ENCODE measurements at places on chromosomes 2 and 18.

DNA sequence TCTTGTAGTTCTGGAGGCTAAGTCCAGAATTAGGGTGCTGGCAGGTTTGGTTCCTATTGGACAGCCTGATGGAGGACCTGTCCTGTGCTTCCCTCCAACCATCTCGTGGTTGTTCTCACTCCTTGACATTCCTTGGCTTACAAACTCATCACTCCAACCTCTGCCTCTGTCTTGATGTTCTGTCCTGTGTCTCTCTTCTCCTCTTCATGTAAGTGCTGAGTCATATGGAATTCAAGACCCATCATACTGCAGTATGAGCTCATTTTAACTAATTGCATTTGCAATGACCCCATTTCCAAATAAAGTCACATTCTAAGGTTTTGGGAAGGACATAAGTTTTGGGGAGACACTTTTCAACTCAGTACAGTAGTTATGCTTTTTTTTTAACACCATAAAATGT, 374.7 kb downstream of the TRIB2 start:
- DNase-seq = no peak

- no peak for DNase-seq
Measured at GRCh38 chr18:9547782-9548181, 66.6 kb downstream of the PPP4R1 start.

DNA sequence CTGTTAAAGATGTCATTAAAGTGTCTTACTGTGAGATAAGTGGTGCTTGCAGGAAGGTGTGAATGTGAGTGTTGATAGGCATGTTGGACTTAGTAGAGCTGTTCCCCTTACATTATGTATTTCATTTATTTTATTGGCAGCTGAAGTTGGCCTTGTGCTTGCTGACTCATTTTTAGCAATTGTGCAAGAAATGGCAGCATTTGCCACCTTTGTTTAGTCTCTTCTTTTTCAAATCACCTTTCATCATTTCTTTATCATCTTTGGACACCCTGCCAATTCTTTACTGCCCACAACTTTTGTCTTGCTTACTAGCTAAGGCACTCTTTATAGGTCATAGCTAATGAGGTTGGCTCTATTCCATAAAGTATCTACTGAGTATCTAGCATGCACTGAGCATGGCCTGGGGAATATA, 130.3 kb upstream of the LYPD6 start:
- DNase-seq = no peak

DNA sequence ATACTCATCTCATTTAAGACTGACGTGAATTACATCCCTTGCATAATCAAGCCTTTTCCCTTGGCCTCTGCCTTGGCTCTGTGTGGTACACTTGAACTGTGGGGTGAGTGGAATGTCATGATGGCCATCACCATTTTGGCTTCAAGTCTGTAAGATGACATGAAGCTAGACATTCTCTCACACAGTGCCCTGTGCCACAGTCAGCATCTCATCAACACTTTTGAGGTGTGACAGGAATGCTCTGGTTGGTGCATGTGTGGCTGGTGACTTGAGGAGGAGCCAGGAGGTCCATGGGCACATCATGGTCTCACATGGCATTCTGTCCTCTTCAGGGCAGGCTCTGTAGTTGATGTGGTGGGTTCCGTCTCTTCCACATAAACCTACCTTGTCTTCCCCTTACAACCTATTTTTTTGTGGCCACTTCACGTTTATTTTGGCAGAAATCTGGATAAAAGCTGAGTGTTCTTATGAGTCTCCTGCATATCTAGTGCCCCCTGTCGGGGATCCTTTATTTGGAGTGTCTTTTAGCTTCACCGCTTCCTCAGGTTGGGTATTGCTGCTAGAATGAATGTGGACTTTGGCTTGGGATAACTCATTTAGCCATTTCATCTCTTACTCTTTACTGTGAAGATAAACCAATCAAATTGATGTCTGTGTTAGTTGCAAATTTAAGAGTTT, 28.1 kb downstream of the MAP4K4 start:
- no peak for DNase-seq

DNA sequence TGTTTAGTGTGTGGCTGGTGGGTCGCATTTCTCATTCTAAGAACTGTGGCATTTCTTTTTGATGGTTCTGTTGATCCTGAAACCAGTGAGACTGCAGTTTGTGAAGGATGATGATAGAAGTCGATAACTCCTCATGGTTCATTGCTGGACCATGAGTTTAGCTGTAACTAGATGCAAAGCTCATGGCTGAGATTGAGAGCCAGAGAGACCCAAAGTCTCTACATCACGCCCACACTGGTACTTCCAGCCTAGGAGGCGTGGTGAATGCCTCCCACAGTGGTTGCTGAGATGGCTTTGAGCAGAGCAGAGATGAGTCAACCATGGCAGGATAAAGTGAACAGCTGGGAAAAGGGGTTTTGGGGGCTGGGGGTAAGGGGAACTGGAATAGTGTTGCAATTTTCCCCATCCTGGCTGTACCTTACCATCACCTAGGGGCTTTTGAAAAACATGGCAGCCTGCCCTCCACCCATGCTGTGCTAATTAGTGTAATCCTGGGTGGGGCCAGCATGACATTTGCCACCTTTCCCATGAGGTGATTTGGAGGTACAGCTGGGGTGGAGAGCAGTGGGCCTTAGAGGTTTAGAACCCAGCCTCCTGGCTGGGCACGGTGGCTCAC, 24.1 kb downstream of the INPP4A start:
- no peak for DNase-seq

DNA sequence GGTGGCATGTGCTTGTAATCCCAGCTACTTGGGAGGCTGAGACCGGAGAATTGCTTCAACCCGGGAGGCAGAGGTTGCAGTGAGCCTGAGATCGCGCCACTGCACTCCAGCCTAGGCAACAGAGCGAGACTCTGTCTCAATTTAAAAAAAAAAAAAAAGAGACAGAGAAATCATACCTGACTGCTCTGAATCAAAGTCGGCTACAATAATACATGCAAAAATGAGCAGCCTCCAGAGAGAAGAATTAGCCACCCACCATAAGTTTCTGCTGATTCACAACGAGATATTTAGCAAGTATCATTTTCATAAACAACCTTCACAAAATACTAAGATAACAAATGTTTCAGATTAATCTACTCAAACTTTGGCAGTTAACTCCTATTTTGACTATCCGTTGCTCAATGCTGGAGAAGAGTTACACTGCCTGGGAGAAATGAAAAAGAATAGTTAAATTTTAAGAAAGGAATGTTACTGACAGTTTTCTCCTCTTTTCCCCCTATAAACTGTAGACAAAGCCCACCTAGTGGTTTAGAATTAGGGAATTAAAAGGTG, 1.5 kb downstream of the OSBPL1A start:
- DNase-seq = no peak

DNA sequence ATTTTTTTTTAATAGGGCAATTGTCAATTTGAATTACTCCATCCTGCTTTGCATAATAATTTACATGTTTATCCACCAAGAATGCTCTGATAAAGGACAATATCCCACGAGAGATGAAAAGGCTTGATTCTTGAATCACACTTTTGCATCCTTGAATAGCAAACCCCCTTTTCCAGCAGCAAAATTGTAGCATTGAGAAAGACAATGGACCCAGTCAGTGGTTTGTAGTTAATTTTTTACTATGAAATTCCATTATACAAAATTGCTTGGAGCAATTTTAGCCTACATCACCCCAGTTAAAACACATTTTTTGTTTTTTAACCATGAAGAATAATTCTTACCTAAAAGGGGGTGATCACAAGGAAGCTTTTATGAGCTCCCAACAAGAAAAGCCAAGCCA, 255.1 kb downstream of the RND3 start:
- DNase-seq = no peak

DNA sequence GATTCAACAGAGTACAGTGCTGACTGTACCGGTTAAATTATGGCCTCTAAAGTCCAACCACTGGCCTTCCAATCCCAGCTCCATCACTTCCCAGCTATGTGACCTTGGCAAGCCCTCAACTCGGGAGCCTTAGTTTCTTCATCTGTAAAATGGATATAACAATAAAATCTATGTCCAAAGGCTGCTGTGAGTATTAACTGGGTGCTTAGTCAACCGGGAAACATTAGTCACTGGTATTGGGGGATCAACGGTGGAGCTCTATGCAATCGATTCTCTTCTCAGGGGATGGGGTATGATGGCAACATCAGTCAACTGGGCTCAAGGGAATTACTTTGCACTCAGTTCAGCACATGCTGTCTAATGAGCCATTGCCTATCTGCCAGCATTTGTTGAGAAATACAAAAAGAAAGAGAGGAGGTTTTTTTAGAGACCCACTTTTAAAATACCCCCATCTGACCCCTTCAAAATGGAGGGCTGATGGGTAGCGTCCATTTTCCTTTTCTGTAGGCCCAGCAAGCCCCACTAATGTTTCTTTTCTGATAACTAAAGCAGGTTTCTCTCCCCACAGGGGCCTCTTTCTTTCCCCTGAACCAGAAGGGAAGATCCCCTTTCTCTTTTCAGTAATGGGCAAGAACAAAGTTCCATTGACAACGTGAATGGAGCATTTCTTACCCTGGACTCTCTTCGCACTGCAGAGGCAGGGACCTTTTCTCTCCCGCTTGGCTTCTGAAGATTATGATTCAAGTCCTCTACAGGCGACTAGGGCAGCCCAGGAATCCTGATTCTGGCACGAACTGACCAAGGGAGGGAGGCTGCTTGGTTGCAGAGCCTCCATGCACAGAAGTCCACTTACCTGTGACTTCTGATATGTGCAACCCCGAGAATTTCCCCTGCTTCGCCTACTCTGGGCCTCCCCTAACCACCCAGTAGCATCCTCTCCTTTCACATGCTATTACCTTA, 8.7 kb upstream of the AGFG1 start:
- no peak for DNase-seq

GRCh38 chr2:172081221-172082022, 3.9 kb upstream of the DLX1 start:
- DNase-seq = peak; percentile 16

GRCh38 chr18:24015639-24016631, 1.4 kb downstream of the TTC39C start:
- no peak for DNase-seq

DNA sequence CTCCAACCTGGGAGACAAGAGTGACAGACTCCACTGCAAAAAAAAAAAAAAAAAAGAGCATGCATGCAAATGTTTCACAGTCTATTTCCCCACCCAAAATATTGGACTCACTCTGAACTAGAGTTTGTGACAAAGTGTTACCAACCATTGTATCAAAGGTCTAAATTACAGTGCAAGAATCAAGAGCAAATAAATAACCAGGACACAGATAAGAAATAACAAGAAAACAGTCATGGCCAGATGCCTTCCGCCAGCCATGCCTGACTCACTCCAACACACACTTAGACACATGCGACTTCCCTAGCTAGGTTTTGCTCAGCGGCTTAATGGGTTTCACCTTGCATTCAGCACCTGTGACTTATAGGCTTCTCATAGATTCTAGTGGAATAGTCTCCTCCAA, 62.8 kb downstream of the CYB5A start:
- DNase-seq = no peak

GRCh38 chr18:76486038-76486437, 9.0 kb downstream of the ZNF516 start:
- no peak for DNase-seq
